ENCODE measurements at places on chromosomes 4 and X.
A peak's percentile ranks its signal among the peaks of the same experiment; 100 is the strongest.

GRCh38 chr4:184994010-184994622 is 24.2 kb upstream of the HELT start:
- no peak for DNase-seq

GRCh38 chr4:1061056-1061700 is 49.8 kb downstream of the FGFRL1 start:
- no peak for DNase-seq

DNA sequence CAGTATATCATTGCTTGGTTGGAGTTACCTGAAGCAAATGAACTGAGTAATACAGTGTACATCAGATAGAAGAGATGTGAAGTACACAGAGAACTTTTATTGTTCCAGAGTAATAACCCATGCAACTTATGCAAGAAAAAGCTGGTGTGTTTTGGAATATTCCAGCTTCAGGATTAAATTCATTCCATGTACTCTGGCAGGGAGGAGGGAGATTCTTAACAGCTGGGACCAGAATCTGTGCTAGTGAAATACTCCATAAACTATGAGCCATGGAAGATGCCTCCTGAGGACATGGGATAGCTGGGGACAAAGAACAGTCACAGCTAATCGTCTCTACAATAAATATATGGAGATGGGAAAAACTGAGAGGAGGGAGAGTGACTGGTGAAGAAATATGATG is 101.6 kb upstream of the OTUD4 start:
- no peak for DNase-seq

- no peak for DNase-seq
Observed at GRCh38 chr4:7472442-7473013, 37.8 kb upstream of the PSAPL1 start.

GRCh38 chrX:69038188-69038587 is 127.1 kb downstream of the PJA1 start:
- no peak for DNase-seq

DNA sequence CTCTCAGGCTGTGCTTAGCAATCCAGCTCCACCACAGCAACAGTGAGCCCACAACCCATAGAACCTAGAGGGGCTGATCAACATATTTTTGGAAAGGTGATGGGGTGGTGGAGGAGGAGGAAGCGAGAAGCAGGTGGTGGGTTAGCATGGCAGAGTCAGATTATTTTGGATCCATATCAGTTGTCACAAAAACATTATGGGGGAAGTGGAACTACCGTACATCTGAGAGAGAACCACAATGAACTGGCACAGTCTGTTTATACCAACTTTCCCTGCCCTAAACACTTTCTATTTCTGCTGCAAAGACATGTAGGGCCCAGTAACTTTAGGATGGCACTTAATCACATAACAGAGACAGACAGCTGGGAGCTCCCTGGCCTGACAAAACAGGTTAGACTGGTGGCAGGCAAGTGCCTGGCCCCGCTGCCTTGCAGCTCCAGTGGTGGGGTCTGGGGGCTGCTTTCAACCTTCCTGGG is 4.3 kb downstream of the SLC9A7 start:
- no peak for DNase-seq

DNA sequence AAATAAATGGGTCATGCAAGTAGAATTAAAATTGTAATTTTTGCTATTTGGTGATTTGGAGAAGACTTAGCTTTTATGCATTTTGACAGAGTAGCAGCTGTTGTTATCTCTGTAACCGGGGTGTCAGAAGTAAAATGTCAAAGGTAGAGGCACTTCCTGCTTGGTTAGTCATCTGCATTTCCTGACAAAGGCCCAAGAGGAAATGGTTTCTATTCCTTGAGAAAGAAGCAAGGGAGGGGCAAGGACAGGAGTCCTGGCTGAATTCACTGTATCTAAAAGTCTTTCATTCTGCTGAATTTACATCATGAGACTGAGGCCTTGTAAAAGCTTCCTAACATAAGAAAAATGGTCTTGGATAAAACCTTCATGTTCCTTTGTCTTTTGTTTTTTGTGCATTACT is 550.9 kb upstream of the BOD1L1 start:
- peak; percentile 25 for DNase-seq

GRCh38 chr4:154642373-154643009 is 30.0 kb upstream of the FGG start:
- no peak for DNase-seq

GRCh38 chr4:82402196-82402775 is 28.0 kb downstream of the HNRNPDL start:
- DNase-seq = no peak

DNA sequence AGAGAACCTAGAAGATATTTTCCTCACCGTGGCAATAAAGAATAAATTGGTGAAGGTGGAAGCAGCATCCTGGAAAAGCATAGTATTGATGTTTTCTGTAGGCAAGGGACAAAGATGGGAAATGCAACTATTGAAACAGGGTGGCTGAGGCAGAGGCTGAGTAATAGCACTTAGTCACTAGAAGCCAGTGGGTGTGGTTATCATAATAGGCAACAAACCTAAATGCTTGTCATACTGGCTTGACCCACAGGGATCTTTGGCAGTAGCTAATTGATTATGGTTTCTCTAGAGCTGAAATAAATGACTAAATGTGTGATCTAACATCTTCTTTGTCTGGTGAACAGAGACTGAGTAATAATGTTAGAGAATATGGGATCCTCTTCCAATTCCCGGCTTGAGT is 353.6 kb upstream of the RPS6KA3 start:
- DNase-seq = peak; percentile 13

DNA sequence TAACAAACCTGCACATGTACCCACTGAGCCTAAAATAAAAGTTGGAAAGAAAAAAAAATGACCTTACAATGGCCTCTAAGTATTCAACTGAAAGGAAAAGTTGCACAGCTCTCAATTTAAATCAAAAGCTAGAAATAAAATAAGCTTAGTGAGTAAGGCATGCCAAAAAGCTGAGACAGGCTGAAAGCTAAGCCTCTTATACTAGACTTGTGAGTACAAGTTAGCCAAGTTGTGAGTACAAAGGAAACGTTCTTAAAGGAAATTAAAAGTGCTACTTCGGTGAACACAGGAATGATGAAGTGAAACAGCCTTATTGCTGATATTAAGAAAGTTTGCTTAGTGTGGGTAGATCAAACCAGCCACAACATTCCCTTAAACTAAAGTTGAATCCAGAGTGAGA is 707.9 kb upstream of the PITX2 start:
- DNase-seq = no peak

GRCh38 chr4:186936496-186937375 is 213.1 kb upstream of the FAT1 start:
- DNase-seq = peak; percentile 73

- DNase-seq = no peak
Observed at GRCh38 chr4:8540072-8540471, 40.1 kb upstream of the GPR78 start.

GRCh38 chr4:8155048-8155447 is 3.6 kb downstream of the ABLIM2 start:
- no peak for DNase-seq

- no peak for DNase-seq
Observed at GRCh38 chrX:53254570-53255461, 26.6 kb downstream of the IQSEC2 start.

GRCh38 chrX:71603618-71604017 is 14.7 kb downstream of the CXCR3 start:
- no peak for DNase-seq

GRCh38 chrX:25872786-25873185 is 265.4 kb upstream of the MAGEB18 start:
- DNase-seq = no peak

DNA sequence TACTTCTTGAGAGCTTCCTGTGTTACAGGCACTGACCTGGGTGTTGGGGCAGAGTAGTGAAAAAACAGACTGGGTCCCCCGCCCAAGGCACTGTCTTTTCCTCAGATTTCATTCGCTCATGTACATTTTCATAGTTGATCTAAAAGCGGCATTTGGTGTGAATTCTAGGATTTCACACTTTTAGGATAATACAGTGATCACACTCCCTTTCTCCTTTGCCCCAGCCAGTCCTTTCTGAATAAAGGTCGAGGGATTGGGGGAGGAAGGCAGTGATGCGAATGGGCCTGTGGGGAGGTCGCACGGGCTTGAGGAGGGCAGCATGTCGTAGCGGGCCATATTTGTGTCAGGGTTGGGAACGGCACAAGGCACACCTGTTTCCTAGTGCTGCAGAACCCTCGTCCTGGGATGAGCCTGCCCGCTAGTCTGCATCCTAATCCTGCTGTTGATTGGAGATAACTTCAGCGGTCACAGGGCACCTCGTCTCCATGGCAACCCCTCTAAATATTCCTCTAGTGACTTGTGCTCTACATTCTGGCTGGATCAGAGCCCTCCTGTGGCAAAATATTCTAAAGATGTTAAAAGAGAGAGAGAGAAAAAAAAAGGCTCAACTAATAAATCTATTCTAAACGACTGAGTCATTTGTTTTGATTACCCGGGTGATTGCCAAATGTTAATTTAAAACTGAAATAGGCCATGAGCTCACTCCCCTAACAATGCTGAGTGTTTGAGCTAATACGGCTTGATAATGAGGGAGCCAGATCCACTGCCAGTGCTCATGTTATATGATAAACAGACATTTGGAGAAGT is 21.8 kb downstream of the FHL1 start:
- peak; percentile 30 for DNase-seq

- DNase-seq = no peak
Observed at GRCh38 chr4:168601899-168602298, 105.0 kb downstream of the PALLD start.

DNA sequence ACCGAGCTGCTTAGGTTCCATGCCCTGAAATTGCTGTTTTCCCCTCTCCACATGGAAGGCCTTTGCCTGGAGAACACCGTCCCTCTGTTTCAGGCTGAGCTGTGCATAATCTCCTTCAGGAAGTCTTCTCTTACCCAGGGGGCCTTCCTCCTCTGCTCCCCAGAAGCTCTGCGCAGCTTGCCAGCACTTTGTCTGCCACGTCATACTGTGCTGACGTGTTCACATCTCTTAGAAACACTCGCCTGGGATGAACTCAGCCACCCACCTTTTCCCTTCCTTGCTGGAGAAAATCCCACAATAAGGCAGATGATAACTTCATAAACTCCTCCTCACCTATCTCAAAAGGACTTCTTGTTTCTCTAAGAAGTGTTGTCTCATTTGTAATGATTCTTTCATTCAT is 110.7 kb downstream of the ARHGAP10 start:
- DNase-seq = no peak

GRCh38 chr4:48315728-48316630 is 25.4 kb upstream of the SLAIN2 start:
- DNase-seq = peak; percentile 58

- DNase-seq = no peak
Observed at GRCh38 chr4:3792813-3793212, 26.6 kb downstream of the ADRA2C start.
